Stimulated activated CD4-positive, alpha-beta T cell treated with anti-CD3 and anti-CD28 coated beads, Interleukin-12 subunit alpha, Interleukin-12 subunit beta, amount 100 ng/mL, for 4 hours (primary cell): ENCODE measurements at places on chromosomes 16 and 17.

- DNase-seq: no peak
Measured at GRCh38 chr16:8569650-8570346, 20.5 kb downstream of the TMEM114 start.

DNA sequence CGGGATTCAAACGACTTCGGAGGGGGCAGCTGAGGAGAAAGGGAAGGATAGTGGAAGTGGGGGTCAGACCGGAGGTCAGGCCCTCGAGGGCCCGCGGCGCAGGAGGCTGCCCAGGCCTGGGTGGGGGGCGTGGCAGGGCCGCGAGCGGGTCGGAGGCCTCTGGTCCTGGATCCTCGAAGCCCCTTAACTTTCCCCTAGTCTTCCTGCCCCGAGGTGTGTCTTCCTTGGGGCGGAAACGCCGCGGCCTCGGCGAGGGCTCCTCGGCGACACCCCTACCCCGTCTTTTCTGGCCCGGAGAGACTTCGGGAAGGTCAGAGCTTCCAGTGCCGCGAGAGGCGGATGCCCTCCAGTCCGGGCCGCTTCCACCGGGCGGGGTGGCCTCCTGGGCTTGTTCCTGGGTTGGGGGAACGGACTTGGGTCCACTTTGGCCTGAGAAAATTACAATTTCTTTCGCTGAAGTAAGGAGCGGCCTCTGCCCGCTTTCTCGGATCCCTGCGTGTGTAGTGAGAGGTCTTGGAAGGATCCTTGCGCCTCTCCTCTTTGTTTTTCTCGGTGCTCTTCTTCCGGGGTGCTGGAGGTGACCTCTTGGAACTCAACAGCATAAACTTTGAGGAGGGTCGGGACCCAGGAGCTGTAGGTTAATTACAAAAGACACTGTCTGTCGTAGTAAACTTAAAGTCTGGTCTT, 491 bp downstream of the IST1 start:
- no peak for DNase-seq

DNA sequence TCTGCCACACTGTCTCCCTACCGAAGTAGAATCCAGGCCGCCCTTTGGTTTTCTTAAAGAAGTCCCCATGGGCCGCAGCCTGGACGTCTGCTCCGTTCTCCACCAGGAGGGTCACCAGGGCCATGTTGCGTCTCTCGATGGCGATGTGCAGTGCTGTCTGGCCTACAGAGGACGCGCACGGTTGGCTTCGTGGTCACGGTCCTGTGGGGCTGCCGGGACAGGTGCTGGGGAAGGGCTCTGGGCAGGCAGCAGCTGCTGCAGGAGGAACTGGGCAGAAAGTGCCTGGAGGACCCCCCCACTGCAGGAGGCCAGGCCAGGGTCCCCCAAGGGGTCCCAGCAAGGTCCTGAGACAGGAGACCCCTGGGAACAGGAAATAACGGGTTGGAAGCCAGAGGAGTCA, 19.0 kb downstream of the TRPV1 start:
- no peak for DNase-seq

GRCh38 chr16:73289232-73289631, 241.3 kb upstream of the ZFHX3 start:
- DNase-seq: no peak

DNA sequence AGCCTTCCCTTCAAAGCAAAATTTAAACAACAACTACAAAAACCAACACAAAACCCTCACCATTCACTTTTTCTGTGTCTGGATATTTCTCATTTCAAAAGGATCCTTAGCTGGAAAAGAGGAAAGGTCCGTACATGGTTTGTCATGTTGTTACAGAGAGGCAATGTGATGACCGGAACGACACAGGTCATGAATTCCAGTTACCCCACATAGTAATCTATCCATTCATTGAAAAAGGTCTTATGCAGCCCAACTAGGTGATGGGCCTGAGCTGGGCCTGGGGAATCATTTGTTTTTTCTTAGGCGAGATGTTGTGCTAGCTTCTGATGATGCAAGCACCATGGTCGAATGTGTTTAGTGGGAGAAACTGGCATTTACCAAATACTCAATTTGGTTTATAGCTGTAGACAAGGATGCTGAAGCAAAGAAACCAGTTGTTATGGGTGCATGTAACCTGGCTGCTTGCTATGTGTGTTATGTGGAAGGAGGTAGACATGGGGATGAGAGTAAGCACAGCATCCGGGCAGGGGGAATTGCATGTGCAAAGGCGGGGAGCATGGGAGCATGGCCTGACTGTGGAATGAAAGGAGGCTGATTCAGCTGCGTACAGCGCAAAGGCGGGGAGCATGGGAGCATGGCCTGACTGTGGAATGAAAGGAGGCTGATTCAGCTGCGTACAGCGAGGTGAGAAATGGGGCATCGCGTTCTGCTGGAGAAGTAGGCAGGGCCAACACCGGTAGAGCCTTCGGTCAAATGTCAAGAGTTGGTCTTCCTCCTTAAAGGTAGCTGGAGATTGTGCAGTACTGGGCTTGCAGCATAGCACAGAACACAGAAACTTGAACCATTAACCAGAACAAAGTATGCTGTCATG, 269.7 kb upstream of the MAF start:
- DNase-seq: no peak

GRCh38 chr16:57944970-57945739, 25.8 kb downstream of the CNGB1 start:
- DNase-seq: no peak

DNA sequence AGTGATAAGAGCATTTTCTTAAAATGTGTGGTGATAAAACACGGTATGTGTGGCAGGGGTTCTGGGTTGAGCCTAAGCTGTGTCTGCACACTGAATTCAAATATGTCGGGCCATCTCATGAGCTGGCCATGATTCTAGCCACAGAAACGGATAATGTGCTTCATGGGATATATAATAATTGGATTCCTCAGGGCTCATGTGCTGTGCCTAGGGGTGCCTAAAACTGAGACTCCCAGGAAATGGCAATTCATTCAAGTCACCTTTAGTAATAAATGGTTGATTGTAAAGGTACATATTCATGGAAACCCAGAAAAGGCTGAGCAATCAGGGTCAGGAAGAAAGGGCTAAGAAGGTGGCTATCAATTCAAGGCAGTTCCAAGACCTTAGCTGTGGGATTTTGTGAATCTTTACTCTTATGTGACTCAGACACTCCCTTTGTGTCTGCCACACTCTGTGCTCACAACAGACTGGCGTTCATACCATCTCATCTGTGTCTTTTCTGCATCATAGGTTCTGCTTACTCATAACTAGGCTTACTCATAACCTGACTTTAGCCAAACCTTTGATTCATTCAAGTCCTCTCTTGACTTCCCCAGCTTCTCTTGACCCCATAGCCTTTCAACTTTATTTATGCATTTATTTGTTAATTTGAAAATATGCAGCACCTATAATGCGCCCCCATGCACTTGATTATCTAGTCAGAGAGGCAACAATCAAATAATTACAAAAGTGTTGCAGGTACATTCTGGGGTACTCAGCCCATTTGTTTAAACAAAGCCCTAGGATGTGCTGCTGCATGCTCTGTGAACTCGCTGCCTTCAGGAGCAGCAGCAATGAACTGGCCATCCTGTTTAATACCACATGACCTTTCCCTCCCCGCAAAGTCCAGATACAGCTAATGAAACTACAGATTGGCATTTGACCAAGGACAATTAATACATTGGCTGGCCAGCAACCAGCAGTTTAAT, 28.4 kb upstream of the MED13 start:
- no peak for DNase-seq

GRCh38 chr17:75404731-75405364, 630 bp downstream of the GRB2 start:
- DNase-seq: peak; percentile 41

DNA sequence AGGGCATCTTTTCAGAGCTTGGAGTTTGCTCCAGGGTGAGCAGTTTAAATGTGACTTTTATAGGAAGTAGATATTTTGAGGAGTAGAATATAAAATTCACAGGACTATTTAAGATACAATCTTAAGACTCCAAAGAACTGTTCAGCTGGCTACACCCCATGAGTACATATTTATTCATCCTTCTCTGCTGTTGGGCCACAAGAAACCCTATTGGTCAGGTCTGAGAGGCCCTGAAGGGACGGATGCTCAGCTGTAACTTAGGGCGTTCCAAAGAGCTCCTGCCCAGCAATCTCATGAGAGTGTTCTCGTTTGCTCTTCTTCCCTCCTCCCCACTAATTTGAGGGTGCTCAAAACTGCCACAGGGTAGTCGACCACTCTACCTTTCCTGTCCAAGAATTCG, 7.3 kb downstream of the ST6GALNAC2 start:
- DNase-seq: no peak

DNA sequence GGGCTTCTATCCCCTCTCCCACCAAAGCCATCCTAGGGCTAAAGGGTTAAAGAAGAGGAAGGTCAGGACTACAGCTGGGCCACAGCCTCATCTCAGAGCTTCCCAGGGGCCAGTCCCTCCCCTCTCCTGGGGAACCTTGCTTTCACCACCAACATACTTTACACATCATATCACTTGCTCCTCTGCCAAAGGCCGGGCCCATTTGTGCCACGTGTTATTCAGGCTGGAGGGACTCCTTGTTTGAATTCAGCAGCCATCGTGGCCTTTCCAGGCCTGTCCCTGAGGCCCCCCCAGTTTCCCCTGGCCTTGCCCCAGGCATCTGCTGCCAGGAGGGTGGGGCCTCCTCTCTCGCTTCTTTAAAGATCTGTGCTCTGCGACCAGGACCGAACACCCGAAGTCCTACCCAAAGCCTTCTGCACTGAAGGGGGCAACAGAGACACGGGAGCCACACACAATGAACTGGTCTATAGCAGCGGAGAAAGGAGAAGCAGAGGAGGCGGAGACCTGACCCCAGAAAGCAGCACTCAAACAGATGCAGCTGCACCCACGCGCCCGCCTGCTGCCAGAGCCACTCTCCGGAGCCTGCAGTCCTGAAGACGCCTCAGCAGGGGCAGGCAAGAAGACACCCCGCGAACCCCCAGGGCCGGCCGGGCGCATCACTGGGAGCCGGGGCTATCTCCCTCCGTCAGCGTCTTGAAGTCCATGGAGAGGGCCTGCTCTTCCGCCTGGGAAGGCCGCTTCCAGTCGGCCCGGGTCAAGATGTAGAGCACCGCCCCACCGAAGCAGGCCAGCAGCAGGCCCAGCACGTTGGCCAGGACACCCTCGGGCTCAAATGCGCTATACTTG, 12.1 kb downstream of the CYB561 start:
- no peak for DNase-seq

GRCh38 chr16:75288181-75288580, 36.8 kb upstream of the BCAR1 start:
- no peak for DNase-seq

DNA sequence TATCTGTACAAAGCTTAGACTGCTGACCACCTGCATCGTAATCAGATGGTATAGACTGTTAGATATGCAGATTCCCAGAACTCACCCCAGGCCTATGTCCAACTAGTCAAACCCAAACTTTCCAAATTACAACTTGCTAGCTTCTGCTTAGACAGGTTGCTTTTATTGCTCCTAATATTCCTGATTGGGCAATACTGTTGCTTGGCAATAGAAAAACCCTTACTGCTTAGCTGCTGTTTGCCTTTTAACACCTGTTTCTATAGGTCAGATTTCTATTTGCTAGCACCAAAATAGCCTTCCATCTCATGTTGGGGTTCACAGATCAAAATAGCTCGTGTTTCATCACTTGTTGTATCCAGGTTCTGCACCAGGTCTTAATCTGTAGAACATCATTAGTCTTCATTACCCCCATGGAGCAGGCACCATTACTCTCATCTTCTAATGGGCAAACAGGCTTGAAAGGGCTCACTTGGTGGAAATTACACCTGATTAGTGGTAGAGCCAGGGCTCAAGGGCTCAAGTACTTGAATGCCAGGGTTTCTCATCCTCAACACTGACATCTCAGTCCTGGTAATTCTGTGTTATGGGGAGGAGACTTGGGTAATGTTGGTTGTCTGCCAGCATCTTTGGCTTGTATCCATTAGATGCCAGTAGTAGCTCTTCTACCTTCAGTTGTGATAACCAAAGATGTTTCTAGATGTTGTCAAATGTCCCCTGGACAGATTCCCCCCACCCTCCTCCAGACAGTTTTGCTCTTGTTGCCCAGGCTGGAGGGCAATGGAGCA, 2.7 kb downstream of the ZP2 start:
- DNase-seq: no peak

- no peak for DNase-seq
Measured at GRCh38 chr17:50257676-50258224, 16.5 kb upstream of the TMEM92 start.

DNA sequence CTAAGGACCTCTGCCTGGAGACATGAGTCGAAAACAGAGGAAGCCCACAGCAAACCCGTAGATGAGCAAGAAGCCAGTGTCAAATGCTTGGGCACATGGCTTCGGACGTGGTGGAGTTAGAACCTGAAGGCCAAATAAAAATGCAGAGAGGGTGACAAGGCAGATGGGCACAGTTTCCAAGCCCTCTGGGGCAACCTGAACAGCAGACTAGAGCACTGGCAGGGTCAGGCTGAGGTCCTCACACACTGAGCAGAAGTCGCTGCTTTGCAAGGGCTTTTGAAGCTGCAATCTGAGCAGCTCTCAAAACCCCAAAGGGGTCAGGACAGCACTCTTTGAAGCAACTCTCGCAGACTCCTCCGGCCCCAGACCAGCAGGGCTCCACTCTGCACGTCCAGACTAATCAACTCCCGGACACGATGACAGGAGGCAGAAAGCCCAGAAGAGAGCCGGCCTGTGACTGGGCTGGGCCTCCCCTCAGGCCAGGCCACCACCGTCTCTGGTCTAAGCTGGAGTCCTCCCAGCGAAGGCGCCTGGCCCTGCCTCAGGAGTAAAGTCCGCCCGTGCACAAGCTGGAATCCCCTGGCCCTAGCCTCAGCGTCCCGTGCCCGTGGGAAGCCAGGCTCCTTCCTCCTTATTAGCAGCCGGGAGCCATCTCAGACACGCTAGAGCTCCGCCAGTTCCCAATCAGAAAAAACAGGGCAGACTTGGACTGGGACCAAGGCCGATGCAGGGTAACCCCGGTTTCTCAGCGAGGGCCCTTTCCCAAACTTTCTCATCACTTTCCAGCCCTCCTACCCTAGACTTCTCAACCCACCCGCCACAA, 924 bp downstream of the SMARCD2 start:
- no peak for DNase-seq

- no peak for DNase-seq
Measured at GRCh38 chr16:89355686-89356085, 134.7 kb downstream of the ANKRD11 start.

- no peak for DNase-seq
Measured at GRCh38 chr16:8795091-8795490, 2.3 kb downstream of the TMEM186 start.

- no peak for DNase-seq
Measured at GRCh38 chr16:5001571-5001970, 32.2 kb downstream of the NAGPA start.

- DNase-seq: no peak
Measured at GRCh38 chr17:56679115-56679776, 85.7 kb downstream of the NOG start.

- DNase-seq: no peak
Measured at GRCh38 chr16:75621170-75621477, 2.0 kb downstream of the ADAT1 start.

GRCh38 chr17:82184761-82185160, 27.9 kb downstream of the CCDC57 start:
- DNase-seq: no peak
